ENCODE measurements at places on chromosomes 7 and 10.
A peak's percentile ranks its signal among the peaks of the same experiment; 100 is the strongest.

DNA sequence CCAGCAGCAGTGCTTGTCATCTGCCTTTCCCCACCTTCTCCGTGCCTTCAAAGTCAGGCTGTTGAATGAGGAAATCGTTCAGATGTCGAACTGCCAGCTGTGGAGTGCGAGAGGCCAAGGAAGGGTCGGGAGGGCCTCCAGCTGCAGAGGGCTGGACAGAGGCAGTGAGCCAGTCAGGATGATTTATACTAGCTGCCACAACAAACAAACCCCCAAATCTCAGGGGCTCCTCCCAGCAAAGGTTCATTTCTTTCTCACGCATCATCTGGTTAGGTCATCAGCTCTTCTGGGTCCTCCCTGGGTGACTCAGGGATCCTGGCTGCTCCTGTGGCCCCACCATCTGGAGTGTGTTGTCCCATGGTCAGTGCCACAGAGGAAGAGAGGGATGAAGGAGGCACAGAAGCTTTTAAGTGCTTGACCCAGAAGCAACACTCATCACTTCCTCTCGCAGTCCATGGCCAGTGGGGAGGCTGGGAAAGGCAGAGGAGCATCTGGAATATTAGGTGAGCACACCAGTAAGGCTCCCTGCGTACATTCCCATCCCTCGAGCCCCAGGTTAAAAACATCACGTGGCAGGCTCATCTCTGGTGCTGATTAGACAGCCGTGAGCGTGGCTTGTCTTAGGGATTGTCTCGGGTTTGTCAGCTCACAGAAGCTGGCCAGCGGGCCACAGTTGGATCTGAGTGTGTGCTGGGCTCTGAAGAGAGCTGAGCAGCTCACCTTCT lies 140.7 kb downstream of the RGS10 start:
- peak; percentile 97 for DNase-seq

DNA sequence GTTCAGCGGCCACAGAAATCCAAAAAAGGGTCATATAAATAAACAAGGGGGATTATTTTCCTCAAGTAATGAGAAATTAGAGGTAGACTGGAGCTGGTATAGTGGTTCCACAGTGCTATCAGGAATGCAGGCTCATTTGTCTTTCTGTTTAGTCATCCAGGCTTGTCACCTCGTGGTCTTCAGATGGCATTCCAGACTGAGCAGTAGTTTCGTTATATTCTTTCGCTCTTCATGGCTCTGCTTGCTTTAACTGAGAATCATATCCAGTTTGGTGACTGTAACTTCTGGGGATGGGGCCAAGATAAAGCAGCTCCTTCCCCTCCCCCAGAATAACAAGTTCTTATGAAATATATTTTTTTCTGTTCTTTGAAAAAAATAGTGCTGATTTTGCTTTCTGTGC lies 9.5 kb downstream of the ANKIB1 start:
- peak; percentile 94 for DNase-seq

GRCh38 chr10:62842983-62843382 lies 26.8 kb upstream of the EGR2 start:
- no peak for DNase-seq

- DNase-seq: peak; percentile 30
Observed at GRCh38 chr10:70053218-70053840, 683 bp downstream of the MACROH2A2 start.

DNA sequence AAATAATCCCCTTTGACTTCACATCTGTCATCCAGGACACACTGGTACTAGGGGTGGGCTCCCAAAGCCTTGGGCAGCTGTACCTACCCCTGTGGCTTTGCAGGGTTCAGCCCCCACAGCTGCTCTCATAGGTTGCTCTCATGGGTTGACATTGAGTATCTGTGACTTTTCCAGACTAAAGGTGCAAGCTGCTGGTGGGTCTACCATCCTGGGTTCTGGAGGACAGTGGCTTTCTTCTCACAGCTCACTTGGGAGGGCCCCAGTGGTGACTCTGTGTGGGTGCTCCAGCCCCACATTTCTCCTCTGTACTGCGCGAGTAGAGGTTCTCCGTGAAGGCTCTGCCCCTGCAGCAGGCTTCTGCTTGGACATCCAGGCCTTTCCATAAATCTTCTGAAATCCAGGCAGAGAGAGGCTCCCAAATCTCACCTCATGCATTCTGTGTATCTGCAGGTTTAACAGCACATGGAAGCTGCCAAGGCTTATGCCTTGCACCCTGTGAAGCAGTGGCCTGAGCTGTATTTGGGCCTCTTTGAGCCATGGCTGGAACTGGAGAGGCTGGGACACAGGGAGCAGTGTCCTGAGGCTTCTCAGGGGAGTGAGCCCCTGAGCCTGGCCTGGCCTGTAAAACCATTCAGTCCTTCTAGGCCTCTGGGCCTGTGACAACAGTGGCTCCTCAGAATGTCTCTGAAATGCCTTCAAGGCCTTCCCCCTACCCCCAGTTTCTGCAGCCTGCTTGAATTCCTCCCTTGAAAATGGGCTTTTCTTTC lies 52.2 kb downstream of the TRIM24 start:
- no peak for DNase-seq

- DNase-seq: peak; percentile 21
Observed at GRCh38 chr7:123522066-123522465, 12.3 kb downstream of the IQUB start.

GRCh38 chr10:62740885-62741745 lies 63.4 kb upstream of the ADO start:
- no peak for DNase-seq

DNA sequence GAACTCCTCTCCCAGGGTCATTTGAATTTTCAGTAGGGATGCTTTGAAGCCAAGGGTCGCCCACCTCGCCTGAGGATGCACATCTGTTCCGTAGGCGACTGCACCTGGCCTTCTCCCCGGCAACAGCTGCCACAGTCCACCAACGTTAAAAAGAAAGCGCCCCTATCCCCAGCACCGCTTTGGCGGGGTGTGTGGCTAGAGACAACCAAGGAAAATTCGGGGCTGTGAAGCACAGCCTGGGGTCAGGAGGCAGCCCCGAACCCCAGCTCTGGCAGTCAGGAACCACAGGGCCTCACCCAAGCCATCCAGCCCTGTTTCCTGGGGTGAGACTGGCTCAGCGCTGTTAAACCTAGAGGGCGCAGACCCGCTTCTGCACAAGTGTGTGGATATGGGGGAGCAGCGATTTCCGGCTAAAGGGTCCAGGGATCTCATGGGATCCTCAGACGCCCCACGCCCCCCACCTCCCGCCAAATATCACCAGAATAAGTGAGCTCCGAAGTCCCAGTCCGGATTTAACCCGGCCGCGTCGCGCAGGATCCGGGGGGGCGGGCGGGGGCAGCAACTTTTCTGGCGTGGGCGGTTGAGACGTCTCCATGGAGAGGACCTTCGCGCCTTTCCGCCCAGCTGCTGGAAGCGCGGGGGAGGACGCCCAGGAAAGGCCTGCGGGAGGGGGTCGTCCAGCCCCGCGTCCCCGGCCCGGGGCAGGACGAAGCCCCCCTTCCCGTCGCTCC lies 822 bp downstream of the ZC3HAV1L start:
- peak; percentile 47 for DNase-seq

GRCh38 chr10:132762267-132762666 lies 23.7 kb downstream of the NKX6-2 start:
- DNase-seq: no peak

GRCh38 chr10:6279540-6280267 lies 77.0 kb downstream of the PFKFB3 start:
- peak; percentile 70 for DNase-seq

GRCh38 chr7:55517191-55517633 lies 55.1 kb downstream of the VOPP1 start:
- no peak for DNase-seq

GRCh38 chr7:51226916-51227535 lies 89.6 kb downstream of the COBL start:
- DNase-seq: no peak

- DNase-seq: peak; percentile 7
Observed at GRCh38 chr7:107108793-107109371, 59.9 kb upstream of the HBP1 start.

DNA sequence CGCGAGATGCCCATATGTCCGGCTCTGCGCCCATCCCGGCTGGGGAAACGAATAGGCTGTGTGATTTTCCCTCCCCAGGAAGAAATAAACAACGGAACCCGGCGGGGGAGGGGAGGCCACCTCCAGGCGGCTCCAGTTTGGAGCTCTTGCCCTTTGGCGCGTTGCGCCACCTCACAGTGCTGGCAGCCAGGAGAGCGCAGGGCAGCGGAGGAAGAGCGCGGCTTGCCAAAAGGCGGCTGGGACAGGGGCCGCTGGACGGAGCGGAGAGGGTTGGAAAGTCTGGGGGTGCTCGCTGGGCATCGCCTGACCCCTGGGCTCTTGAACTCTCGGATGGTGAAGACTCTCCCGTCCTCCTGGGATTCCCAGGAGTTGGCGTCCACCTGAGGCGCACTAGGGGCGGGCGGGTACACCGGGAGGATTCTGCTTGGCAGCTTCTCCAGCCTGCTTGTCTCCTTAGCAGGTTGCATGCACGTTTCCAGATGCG lies 5.3 kb upstream of the NEUROG3 start:
- DNase-seq: no peak

GRCh38 chr7:129616530-129616929 lies 5.0 kb downstream of the NRF1 start:
- no peak for DNase-seq

GRCh38 chr10:117216611-117217195 lies 19.4 kb downstream of the KCNK18 start:
- peak; percentile 57 for DNase-seq

- DNase-seq: no peak
Observed at GRCh38 chr7:154442939-154443338, 390.7 kb downstream of the DPP6 start.

DNA sequence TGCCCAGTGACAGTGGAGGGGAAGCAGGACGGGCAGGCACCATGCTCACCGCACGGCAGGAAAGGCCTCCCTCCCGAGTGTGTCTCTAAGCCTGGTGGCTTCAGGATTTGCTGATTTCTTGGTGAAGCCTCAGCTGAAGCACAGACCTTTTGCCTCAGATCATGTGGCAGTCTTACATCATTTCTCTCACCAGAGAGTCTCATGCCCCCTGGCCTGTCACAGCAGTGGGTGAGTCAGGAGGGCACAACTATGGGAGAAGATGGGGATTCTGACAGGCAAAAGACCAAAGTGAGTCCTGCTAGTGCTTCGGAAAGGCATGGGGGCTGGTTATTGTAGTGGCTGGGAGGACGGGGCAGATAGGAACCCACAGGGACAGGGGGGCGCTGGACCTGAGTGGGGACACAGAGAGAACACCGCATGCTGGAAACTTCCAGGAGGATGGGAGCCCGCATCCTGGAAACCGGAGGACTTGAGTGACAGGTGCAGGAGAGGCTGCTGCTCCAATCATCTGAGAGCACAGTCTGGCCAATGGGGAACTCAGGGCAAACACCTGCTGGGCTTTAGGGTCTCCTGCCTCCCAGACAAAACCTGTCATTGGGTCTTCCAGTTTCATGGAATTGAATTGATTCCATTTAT lies 166.8 kb downstream of the ADARB2 start:
- DNase-seq: no peak

DNA sequence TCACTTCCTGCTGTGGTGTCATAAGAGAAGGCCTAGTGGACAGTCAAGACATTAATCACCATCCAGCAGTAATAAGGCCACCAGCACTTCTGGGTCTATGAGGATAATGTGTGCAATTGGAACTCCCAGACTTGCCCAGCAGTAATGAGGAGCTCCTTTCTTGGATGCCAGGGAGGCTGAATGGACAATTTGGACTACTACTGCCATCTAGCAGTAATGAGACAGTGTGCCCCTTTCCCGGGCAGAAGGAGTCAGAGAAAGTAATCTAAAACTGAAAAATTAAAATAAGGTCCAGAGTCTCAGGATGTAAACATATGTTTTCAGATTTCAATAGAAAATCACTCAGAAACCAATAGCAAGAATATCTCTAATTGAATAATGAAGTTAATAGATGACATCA lies 400.4 kb downstream of the CDC14C start:
- DNase-seq: no peak

GRCh38 chr10:31961277-31962074 lies 32.8 kb upstream of the ARHGAP12 start:
- DNase-seq: peak; percentile 86

GRCh38 chr7:100372694-100373093 lies 593 bp upstream of the PILRA start:
- DNase-seq: no peak

GRCh38 chr10:12533151-12533550 lies 183.8 kb downstream of the CAMK1D start:
- no peak for DNase-seq

GRCh38 chr10:27439101-27439500 lies 65.0 kb upstream of the RAB18 start:
- no peak for DNase-seq

GRCh38 chr7:23207021-23207420 lies 25.2 kb downstream of the NUP42 start:
- no peak for DNase-seq

GRCh38 chr7:51366930-51367613 lies 50.5 kb upstream of the COBL start:
- DNase-seq: peak; percentile 49

DNA sequence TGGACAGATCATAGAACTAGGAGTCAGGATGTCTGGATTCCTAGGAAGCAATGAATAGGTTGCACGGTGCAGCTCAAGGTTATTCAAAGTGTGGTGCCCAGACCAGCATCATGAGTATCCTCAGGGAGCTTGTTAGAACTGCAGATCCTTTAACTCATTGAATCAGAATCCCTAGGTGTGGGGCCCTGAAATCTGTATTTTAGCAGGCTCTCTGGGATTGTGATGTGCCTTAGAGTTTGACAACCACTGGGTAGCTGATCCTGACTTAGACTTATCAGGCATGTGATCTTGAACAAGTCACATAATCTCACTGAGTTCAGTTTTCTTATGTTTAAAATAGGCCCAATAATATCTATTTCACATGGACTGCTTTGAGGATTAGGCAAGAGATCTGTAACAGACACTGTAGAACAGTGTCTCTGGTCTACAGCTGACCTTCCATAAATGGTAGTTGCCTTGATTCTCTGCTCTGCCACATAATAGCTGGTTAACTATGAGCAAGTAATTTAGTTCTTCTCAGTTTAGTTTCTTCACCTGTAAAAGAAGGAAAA lies 46.4 kb upstream of the ATRNL1 start:
- DNase-seq: no peak

- no peak for DNase-seq
Observed at GRCh38 chr10:116049158-116049973, 223.6 kb downstream of the GFRA1 start.

DNA sequence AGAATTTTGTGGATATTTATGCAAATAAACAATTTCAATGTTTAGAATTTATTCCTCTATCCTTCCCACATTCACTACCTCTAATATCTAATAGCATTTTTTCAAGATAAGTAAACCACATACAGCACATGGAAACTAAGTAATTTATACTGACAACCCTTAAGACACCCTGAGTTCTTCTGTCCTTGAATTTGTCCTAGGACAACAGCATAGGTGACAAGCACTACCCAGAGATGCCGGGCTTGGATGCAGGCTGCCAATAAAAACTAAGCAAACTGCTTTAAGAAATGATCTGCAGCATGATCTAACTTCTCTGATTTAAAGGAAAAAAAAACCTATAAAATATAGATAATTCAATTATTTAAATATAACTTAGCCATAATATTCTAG lies 22.7 kb downstream of the NT5C3A start:
- DNase-seq: no peak

GRCh38 chr10:109846832-109847231 lies 76.5 kb downstream of the XPNPEP1 start:
- DNase-seq: no peak

- DNase-seq: no peak
Observed at GRCh38 chr10:86263209-86263608, 103.4 kb downstream of the GRID1 start.

GRCh38 chr10:45440511-45441062 lies 66.6 kb downstream of the ALOX5 start:
- DNase-seq: no peak

GRCh38 chr7:158344706-158345300 lies 242.8 kb downstream of the PTPRN2 start:
- DNase-seq: no peak

GRCh38 chr10:116974456-116975005 lies 30.5 kb downstream of the SHTN1 start:
- DNase-seq: peak; percentile 91

Measured in iris pigment epithelial cell (primary cell).